ENCODE measurements at places on chromosomes 11 and 22. TPM values are rescaled to one million over a fixed set of nuclear protein-coding genes. Genes with fewer than 3 reads are reported as not detected.

- no peak for DNase-seq
Observed at GRCh38 chr11:69423181-69423580, 58.3 kb upstream of the LINC01488 start.

- DNase-seq: no peak
Observed at GRCh38 chr11:111283945-111284481, 14.3 kb upstream of the POU2AF3 start.

DNA sequence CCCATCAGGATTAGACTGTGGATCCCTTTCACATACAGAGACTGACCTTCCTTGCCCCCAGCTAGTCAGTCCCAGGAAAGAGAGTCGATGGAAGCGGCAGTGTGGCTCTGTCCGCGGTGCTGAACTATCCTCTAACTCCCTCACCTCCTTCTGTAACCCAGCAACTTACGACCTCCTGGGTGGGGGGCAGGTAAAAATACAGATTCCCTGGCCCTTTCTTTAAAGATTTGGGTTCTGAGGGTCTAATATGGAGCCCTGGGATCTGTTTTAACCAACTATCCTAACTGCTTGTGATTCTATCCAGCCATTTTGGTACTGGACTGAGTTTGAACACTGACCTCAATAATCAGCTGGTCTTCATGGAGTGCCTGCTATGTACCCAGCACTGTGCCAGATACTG, 23.2 kb downstream of the MFNG start:
- DNase-seq: no peak

- no peak for DNase-seq
Observed at GRCh38 chr11:118641397-118642019, 34.1 kb downstream of the PHLDB1 start.

DNA sequence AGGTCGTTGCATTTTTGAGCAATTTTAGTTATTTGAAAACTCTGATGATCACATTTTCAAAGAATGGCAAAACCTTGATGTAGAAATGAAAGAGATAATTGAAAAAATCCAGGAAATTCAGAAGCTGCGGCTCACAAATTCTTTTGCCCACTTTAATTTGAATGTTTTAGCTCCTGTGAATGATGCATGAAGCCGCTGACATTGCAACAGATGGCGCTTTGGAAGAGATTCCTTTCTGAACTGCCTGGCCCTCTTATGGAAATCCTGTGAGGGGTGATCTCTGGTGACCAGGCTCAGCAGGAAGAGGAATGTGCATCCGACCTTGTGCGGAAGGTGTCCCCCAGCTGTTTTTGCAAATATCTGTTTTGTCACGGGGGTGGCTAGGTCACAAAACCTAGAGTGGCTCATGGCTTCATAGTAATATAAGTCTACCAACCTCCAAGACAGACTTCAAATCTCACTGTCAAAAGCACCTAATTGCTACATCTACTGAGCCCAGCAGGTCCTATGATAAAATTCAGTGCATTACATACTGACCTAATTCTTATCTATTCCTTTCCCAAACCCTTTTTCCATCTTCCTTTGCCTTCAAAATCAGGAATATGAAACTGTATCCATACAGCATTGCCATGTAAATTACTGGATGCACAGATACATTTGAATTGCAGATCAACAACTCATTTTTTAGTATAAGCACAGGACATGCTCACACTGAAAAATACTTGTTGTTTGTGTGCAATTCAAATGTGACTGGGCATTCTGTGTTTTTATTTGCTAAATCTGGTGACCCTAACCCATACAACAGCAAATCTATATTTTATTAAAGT, 412.7 kb downstream of the ETS1 start:
- no peak for DNase-seq

DNA sequence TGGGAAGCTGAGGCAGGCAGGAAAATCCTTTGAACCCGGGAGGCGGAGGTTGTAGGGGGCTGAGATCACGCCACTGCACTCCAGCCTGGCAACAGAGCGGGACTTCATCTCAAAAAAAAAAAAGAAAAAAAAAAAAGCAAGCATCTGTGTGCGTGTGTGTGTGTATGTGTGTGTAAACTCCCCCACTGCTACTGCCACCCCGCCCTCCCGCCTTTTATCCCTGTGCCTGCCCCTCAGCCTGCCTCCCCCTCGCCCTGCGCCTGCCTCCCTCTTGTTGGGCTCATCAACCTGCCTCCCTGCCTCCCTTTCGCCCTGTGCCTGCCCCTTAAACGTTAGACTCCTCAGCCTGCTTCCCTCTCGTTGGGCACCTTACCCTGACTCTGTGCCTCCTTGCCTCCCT, 18.0 kb downstream of the TMEM258 start:
- no peak for DNase-seq

DNA sequence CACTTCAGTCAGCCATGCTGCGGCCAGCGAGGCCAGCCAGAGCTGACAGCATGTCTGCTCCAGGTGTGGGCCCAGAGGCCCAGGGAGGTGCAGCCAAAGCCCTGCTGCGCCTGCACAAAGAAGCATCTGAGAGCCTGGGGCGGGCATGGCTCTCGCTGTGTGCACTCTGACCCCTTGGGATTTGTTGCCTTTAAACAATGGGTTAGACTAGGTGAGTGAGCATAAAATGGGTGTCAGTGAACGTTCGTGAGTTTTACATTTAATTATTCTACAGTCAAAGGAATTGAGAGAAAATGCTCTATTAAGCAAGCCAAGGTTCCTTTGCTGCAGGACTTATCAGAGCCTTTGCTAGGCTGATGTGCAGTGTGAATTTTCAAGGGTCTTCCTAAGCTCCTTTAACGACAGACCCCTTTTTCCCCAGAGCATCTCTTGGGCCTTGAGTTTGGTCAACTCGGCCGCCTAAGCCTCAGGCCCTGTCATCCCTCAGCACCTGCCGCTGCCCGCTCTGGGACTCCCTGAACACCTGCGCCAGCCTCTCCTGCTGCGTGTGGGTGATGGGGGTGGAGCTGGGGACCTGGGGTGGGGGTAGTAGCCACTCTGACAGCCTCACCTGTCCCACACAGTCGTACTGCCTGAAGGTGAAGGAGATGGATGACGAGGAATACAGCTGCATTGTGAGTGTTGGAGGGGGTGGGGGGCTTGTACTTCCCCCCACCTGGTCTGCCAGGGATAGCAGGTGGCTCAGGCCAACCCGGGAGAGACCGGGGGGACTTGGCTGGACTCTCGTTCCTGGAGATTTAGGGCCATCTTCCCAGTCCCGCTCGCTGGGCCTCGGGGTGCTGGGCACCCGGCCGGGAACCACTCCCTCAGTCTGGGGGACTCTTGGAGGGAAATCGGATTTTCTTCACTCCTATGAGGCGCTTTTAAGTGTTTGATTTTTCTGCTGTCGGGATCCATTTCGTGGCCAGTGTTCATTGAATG, 10.5 kb downstream of the SLC16A8 start:
- DNase-seq: no peak

GRCh38 chr11:114929351-114930000, 251.1 kb downstream of the NXPE2 start:
- no peak for DNase-seq

GRCh38 chr11:20670932-20671403, 1.6 kb downstream of the NELL1 start:
- DNase-seq: no peak

The TNNT3 gene
- total RNA-seq: 4.7 TPM

The NELL1 gene
- not detected for total RNA-seq
